T-helper 22 cell (primary cell): ENCODE measurements at places on chromosomes 5 and 9.

DNA sequence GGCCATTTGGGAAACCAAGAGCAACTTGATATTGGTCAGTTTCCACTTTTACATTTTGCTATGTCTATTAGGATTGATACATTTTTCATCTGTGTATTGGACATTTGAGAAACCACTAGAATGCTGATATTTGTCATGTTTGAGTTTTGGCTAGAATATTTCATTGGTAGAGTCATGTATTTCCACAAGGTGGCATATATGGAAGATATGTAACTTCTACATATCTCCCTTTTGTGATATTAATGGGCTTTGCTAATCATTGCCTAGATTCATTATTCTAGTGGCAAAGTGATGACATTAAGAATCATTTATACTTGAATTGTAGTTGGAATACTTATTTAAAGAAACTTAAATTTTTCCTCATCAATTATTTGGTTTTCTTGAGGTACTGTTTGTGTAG, 692.9 kb upstream of the EDIL3 start:
- no peak for DNase-seq

DNA sequence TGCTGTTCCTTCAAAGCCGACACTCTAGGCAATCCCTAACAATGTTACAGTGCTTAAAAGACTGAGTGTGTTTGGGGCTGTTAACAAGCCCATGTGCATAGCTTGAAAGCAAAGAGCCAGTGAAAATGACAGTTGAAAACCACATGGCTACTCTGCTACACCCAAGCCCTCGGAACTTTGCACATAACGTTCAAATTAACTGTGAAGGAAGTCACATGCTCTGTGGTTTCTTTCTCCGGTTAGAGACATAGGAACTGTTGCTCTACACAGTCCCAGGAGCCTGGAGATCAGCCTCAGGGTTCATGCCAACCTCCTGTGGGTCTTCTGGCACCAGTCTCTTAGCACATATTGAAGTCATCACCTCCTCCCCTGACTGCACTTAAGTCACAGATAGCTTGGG, 51.1 kb downstream of the C9orf152 start:
- peak; percentile 20 for DNase-seq

GRCh38 chr9:125241863-125242739, 958 bp upstream of the HSPA5 start:
- DNase-seq = peak; percentile 11

GRCh38 chr9:1455766-1456165, 405.6 kb downstream of the DMRT2 start:
- DNase-seq = no peak

DNA sequence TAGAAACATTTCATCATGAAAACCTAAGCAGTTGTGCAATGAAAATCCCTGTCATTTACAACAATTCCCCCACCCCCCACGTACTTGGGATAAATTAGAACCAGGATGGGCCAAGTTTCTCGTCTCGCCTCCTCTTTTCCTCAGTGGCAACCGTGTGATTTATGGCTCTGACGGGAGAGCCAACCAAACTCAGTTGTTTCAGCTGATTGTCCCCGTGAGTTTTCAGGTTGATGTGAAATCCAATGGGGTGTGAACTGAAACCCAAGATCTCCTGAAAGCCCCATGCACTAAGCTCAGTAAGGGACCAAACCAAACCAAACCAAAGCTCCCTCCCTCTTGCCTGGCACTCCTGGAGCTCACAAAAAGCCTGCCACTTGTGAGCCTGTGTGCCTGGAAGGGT, 138.7 kb upstream of the SLC24A2 start:
- DNase-seq = no peak
